ENCODE measurements at places on chromosomes 11 and 22. TPM values are rescaled to one million over a fixed set of nuclear protein-coding genes. Genes with fewer than 3 reads are reported as not detected.

- DNase-seq = no peak
Observed at GRCh38 chr11:120964857-120965256, 59.0 kb upstream of the TBCEL start.

DNA sequence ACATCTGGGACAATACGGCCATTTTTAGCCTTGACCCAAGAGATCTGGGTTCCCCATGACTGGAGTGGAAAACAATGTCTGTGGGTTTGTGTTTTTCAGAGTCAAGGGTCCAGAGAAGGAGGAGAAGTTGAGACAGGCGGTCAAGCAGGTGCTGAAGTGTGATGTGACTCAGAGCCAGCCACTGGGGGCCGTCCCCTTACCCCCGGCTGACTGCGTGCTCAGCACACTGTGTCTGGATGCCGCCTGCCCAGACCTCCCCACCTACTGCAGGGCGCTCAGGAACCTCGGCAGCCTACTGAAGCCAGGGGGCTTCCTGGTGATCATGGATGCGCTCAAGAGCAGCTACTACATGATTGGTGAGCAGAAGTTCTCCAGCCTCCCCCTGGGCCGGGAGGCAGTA is 15.7 kb downstream of the NNMT start:
- DNase-seq = no peak

DNA sequence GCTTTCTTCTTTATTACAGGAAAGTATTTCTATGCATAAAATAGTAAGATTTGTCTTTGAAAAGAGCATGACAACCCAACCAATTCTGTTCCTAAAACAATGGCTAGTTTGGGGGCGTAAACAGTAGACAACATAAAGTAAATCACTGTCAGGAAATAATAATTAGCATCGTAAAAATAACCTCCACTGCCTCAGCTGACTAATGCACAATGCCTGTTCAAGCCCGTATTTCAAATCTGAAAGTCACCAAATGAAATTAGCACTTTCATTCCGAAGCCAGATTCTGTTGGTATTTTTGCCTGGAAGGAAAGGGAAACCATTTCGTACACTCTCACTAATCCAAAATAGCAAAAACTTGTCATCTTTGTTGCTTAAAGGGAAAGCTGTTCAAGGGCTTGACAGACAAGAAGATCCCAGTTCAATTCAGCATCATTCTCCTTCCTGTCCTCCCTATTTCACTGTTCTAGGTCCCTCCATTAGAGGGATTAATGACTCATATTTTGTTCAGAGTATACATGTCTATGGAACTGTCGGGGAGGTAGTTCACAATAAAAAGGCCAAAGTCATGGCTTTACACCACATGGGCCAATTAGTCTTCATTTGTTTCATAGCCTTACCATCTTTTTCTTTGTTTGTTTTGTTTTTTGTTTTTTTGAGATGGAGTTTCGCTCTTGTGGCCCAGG is 154.7 kb downstream of the CADM1 start:
- no peak for DNase-seq

Gene SLC22A9
- not detected for total RNA-seq

DNA sequence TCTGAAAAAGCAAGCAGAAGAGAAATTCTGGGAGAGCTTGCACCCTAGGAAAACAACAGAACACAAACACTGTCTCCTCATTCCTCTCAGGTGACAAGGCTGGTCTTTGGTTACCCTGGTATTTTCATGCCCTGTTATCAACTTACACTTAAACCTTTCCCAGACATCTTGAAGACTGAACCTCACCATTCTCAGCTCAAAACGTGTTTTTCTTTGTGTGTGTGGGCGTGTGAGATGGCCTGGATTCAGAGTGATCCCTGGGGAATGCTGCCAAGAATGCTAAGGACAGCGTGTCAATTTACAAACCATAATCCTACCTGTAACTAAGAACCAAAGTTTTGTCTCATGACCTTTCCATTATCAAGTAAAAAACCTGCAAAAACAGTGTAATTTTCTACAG is 33.3 kb downstream of the ELF5 start:
- DNase-seq = no peak

- peak; percentile 58 for DNase-seq
Observed at GRCh38 chr11:57249384-57250319, 12.6 kb upstream of the APLNR start.

- DNase-seq = no peak
Observed at GRCh38 chr11:82671451-82671850, 62.2 kb downstream of the FAM181B start.

Gene OR8D4
- not detected for total RNA-seq

DNA sequence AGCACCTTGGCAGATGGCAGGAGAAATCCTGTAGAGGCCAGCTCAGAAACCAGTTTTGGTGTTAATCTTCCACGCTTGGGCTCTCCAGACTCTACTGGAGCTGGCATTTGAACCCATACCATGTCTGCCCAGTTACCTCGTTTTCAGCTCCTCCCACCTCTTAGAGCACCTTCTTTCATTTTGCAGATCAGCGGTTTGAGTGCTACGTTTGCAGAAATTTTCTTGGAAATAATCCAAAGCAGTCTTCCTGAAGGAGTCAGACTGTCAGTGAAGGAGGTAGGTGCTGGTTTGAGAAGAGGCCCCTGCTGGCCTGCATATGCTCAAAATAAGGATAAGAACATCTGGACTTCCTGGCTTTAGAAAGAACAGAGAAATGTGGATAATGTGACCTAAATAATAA is 13.7 kb downstream of the COA4 start:
- DNase-seq = no peak

DNA sequence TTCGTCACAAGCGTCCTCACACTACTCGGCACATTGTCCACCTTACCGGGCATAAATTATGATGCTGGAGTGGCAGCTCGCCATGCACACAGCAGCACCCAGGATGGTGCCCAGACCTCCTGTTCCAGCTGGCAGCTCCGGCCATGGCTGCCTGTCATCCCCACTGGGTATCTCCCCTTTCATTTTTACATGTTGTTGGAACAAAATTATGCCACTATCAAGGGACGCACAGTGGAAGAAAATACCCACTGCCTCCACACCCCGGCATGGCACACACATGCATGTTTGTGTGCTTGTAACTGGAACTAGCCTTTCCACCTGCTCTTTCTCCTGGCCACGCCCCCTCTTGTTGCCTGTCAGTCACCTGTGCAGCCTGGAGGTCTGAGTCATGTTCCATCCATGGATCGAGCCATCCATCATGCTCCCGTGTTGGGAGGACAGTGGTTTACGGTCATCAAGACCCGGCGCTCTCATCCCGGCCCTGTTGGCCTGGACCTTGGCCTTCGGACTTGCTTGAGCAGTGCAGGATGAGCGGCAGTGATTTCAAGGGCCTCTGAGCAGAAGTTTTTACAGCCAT is 1069.6 kb downstream of the BRD1 start:
- no peak for DNase-seq

Gene CASP12
- not detected for total RNA-seq

GRCh38 chr11:119087123-119087522 is 2.4 kb downstream of the HMBS start:
- no peak for DNase-seq

DNA sequence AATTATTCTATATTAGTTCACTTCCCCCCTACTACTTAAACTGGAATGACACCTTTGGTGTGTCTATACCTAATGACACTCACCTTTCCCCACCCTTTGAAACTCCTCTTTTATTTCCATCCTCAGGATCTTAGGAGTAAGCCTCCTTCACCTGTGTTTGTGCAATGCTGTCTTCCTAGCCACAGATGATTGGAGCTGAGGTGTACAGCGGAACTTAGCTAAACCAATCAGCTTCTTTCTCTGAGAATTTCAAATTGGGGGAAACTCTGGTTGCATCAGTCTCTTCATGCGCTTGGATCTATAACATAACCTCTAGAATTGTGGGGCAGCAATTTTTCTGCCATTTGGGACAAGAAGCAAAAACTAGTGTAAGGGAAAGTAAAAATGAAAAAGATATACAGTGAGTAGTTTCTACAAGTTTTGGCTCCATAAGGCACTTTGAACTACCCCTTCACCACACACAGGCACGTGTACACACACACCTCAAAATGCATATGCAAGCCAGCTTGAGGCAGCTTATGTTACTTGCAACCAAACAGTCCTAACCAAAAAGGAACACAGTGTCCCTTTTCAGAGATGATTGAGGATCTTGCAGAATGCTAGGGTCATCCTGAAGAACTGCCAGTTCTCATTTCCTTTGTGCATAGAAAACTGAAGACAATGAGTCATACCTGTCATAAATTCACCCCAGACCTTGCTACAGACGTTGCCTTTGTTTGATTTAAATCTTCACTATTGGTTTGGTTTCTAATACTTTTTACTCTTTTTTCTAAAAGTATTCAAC is 36.0 kb upstream of the LDLRAD3 start:
- no peak for DNase-seq

Gene TEX54
- total RNA-seq = 1.5 TPM

DNA sequence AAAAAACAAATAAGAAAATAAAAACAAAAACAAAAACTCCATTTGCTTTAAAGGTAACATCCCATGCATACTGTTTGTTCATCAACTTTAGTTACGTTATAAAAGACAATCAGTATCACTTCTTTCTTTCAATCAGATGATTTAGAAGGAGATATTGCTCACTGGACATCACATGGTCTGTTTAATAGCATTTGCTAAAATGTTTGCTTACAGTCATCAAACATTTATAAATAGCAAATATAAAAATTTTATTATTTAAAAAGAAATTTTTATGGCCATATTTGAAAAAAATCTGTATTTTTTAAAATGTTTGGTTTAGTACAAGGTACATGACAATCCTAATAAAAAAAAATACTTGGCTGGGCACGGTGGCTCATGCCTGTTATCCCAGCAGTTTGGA is 22.6 kb downstream of the MMP26 start:
- no peak for DNase-seq

Gene RBMXL2
- not detected for total RNA-seq

Gene SLC17A6
- not detected for total RNA-seq

DNA sequence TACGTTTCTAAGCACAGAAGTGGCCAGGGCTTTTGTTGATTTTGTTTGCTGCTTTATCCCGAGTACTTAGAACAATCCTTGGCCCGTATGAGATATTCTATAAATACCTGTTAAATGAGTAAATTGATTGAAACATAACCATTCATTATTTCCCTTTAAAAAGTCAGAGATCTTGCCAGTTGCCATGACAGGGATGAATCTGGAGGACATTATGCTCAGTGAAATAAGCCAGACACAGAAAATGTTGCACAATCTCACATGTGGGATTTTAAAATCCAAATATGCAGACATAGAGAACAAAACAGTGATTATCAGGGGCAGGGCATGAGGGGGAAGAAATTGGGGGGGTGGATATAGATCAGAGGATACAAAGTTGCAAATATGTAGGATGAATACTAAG is 1240.1 kb downstream of the LRRC4C start:
- no peak for DNase-seq

- DNase-seq = no peak
Observed at GRCh38 chr11:111457731-111458368, 54.3 kb downstream of the BTG4 start.

DNA sequence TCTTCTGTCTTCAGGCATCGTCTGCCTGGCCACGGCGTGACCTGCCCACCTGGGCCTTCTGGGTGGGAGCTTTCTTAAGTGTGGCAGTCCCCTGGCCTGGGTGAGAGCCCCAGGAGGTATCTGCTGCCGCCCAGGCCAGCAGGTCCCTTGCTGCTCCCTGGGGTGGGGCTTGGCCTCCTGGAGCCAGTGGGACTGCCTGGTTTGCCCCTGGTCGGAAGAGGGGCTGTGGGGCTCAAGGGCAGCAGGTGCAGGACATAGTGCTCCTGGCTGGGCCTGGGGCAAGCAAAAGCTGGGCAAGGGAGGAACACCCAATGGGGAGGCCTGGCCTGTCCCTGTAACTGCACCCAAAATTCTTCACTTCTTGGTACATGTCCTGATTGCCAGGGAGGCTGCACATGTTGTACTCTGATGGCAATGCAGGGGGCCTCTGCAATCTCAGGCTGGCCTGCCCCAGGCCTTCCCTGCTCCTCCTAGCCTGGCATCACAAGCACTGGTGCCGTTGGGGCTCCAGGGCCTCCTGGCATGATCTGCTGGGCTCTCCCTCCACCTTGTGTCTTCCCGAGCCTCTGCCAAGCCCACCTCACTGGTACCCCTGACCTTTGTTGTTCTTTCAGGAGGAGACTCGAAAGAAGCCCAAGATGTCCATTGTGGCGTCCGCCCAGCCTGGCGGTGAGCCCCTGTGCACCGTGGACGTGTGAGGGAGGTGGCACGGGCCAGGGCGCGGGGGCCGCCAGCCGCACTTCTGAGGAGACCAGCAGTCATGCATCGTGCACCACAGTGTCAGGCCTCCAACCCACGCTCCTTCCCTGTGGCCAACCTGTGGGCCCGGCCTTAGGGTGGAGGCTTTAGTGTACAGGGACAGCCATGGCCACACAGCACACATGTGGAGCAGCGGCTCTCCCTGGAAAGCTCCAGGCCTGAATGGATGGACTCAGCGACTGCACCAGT is 6.2 kb upstream of the RANBP1 start:
- DNase-seq = no peak

Gene INS
- not detected for total RNA-seq

DNA sequence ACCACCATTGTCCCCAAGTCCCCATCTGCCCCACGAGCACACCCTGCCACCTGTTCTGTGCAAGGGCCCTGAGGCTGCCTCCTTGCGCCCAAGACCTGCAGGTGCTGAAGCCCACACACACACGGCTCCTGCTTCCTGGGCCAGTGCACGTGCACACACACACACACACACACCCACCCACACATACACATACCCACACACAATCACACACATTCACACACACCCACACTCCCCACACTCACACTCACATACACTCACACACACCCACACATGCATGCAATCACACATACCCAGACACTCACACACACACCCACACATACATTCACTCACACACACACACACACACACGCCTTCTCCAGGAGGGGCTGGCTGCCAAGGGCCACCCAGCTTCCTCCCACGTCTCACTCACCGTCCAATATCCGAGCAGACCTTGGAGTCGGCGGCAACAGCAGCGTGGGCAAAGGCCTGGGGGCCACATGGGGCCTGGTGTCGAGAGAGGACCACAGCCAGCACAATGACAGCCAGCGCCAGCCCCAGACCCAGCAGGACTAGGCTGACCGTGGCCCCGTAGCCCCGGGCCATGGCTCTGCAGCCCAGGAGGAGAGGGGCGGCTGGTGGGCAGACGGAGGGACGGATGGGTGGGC is 616 bp downstream of the GGT5 start:
- no peak for DNase-seq

Gene KDM4D
- total RNA-seq = 1.4 TPM

- DNase-seq = peak; percentile 20
Observed at GRCh38 chr11:83723999-83724398, 437.8 kb upstream of the CCDC90B start.

- DNase-seq = no peak
Observed at GRCh38 chr11:129222158-129222557, 30.0 kb upstream of the ARHGAP32 start.

GRCh38 chr11:73163638-73164174 is 21.6 kb upstream of the FCHSD2 start:
- DNase-seq = no peak
